ENCODE measurements at places on chromosomes 3 and 15.

GRCh38 chr3:172102123-172102882, 62.9 kb downstream of the FNDC3B start:
- no peak for DNase-seq

GRCh38 chr15:64001148-64001547, 45.1 kb downstream of the DAPK2 start:
- DNase-seq, result no peak

GRCh38 chr3:127455541-127456450, 134.7 kb downstream of the TPRA1 start:
- DNase-seq, result peak; percentile 64

- no peak for DNase-seq
Measured at GRCh38 chr3:40329071-40329470, 19.6 kb downstream of the EIF1B start.

DNA sequence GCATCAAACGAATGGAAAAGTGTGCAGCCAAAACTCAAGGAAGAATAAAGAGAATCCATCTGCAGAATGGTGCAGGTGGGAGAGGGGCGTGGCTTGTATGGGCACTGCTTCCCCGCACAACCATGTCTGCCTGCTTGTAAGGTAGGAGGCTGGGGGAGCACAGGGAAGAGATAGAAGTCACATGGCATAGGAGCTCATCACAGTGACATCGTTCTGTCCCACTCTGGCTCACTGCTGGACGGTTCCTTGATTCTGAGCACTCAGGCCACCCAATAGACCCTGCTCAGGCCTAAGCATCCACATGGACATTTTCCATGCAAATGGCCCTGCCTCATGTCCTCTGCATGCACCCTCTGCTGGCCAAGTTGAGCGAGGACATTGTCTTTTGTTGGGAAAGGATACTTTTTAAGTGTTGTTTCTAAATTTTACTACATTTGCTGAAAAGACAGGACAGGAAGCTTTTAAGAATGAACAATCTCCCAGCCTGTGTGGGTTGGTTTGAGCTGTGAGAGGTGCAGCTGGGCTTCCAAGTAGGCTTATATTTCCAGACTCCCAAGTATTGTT, 3.1 kb downstream of the MYLK start:
- DNase-seq, result peak; percentile 61

GRCh38 chr15:88704791-88705768, 66.3 kb downstream of the ISG20 start:
- DNase-seq, result peak; percentile 85

DNA sequence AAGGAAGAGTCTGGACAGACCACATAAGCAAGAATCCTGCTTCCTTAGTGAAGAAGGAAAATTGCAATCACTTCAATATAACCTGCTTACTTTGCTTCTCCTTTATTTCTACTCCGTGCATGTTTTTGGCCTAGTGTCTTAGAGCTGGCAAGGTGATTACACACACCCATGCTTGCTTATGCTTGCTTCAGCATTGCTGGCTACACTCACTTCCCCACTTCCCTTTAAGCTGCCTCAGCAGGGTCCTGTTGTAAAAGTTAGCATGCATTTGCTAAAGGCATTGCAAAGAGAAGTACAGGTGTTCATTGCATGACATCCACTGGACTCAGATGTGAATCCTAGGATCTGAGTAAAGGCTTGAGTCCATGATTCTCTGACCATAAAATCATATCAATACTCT, 47.5 kb upstream of the STT3B start:
- no peak for DNase-seq

DNA sequence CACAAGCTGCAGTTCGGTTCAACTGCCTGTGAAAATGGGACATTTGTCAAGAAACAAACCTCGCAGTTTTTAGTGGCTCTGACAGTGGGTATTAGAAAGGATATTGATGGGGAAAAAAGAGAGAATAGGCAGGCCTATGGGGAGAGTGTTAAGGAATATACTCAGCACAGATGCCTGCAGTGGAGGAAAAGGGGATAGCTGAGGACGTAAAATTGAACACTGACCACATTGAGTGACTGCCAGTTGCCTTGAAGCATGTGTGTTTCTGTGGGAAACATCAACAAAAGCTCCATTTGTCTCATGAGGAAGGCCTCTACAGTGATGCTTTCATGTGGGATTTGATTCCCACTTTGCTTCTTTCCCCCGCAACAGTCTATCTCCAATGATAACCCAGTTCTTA, 1042.1 kb downstream of the TUSC7 start:
- no peak for DNase-seq

DNA sequence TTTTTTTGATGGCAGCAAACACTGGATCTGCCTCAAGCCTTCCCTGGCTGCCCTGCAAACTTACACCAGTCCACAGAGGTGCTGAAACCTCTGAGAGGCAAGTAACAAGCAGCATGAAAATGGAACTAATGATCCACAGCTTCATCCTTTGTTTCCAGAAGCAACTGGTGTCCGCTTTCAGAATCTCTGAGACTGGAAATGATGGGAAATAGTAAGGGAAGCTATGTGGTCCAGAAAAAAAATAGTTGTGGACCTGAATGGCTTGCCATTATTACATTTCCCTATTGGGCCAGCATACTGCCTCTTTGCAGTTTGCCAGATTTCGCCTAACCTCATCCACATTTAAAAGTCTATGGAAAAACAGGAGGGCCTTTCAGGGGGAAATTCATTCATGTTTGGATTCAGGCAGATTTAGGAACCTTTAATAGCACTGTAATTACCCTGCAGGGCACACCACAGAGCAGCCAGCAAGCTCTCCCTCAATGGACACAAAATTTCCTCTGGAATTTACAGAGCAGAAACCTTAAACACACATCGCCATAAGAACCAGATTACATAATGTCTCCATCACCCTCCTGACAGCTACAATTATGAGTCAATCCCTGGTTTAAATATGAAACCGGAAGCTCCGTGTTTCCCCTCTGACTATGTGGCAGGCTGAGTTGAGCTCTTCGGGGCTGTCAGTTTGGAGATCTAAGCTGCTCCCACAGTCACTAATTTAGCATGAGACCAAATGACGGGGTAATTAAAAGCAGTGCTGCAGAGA, 134.4 kb downstream of the TMCO5A start:
- DNase-seq, result peak; percentile 91

GRCh38 chr3:132022914-132023313, 11.9 kb downstream of the CPNE4 start:
- DNase-seq, result no peak

GRCh38 chr3:177776661-177777101, 579.4 kb upstream of the TBL1XR1 start:
- DNase-seq, result peak; percentile 91

GRCh38 chr3:14441240-14441919, 39.0 kb downstream of the SLC6A6 start:
- DNase-seq, result no peak

DNA sequence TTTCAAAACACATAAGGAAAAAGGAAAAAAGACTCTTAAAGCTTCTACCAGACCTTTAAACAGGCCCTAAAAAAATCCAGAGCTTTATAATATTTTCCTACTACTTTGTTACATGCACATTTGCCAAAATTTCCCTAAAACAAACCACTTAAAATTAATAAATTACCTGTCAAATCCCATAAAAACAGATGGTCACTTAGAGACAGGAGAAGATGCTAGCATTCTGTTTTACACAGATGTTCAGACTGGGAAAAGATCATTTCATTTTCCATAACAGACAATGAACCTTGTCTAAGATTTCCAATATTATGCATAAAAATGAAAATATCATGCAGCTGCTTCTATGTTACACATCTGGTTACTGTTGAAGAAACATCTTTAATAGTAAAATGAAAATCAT, 66.6 kb downstream of the SUCLG2 start:
- DNase-seq, result no peak

- no peak for DNase-seq
Measured at GRCh38 chr3:188931531-188931930, 240.2 kb upstream of the TPRG1 start.

DNA sequence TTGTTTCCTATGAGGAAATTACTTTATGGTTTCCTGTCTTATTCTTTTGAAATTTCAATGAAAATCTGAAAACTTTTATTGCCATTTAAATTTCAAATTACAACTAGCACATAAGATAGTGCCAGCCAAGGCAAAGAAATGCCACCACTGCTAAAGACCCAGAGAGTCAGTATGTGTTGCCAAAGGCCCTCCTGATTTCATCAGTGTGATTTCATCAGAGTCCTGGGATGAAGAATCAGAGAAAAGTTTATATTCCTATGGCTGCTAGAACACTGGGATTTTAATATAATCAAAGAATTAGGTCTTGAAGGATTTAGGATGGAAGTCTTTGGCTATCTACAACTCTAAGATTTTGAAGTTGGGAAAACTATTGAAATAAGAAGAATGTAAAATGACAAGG, 434.2 kb upstream of the CCDC54 start:
- no peak for DNase-seq

GRCh38 chr3:145719114-145719513, 441.9 kb downstream of the PLOD2 start:
- DNase-seq, result no peak

DNA sequence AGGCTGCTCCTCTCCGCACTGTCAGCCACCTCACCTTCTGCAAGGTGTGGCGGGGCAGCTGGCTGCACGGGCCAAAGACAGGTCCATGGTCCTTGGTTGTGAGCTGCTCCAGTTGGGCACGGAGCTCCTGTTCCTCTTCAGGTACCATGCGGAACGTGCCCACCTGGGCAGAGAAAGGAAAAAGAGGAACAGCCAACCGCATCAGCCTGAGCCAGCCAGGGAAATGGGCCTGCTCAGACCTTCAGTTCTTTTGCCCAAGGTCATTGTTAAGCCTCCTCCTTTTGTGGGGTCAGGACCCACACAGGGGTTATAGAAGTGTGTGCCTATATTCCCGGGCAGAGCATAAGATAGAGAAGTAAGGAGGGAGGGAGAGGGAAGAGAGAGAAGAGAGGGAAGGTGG, 2.8 kb downstream of the RLBP1 start:
- DNase-seq, result no peak

GRCh38 chr3:149162007-149162406, 32.6 kb downstream of the HPS3 start:
- DNase-seq, result no peak
